ENCODE measurements at places on chromosomes 1 and 21.
A peak's percentile ranks its signal among the peaks of the same experiment; 100 is the strongest.

DNA sequence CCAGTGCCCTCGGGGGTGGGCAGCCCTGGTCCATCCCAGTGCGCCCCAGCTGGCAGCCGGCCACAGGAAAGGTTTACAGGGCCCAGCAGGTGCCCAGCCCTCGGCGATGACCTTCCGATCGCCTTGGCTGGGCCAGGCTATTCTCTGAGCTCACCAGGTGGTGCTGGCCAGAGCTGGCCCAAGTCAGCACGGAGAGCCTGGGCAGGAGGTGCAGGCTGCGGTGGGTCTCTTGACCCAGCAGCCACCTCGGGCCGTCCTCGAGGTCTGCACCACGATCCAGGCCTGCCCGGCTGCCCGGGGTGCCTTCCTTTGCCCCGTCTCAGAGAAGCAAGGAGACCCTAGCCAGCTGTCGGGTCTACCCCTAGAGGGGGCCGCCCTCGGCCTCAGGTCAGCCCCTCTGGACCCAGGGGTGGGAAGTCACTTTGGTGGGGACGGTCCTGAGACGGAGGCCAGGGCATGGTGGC lies 370 bp downstream of the PERM1 start:
- DNase-seq = no peak

DNA sequence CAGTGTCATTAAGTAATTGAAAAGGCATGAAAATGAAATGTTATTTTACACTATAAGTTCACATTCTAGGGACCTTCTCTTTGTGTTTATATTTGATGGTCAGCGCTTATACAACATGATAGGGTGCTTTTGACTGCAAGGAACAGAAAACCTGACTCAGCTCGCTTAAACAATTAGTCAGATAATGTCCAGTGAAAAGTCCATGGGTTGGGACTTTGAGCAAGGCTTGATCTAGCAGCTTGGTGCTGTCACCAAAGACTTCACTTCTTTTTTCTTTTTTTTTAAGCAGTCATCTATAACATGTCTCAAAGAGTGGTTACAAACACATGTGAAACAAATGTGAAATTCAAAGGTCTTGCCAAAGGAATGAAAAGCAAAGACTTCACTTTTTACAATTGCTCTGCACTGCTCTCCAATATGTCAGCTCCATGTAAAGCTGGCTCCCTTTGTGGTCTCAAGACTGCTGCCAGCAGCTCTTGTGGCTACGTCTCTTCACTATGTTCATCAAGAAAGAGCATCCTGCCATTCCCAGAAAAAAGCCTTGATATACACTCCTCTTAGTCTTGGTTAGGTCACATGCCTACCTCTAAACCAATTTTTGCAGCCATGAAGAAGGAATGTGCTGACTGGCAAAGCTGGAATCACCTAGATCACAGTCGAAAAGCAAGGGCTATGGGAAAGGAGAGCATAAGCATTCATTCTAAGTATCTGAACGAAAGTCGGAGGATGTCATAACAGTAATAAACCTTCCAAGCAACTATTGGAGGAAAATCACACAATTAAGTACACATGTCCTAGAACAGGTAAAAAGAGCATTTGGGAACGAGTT lies 15.2 kb downstream of the F3 start:
- DNase-seq = no peak

- no peak for DNase-seq
Measured at GRCh38 chr1:8813991-8814390, 3.4 kb downstream of the RERE start.

DNA sequence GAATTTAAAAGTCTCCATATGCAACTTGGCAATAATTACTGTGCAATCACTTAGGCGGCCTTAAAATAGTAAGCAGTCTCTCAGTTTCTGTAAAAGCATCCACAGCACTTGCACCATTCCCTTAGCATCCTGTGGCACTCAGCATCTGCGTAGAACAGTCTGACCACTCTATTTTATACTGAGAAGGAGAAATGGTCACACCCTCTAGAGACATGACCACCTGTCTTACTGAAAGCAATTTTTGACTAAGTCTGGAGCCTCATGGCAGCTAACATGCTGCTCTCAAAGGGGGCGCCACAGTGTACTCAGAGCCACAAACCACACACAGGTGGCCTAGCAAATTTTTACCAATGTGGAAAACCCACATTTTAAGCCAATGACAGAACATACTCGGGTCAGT lies 62.0 kb downstream of the KCNK1 start:
- no peak for DNase-seq

DNA sequence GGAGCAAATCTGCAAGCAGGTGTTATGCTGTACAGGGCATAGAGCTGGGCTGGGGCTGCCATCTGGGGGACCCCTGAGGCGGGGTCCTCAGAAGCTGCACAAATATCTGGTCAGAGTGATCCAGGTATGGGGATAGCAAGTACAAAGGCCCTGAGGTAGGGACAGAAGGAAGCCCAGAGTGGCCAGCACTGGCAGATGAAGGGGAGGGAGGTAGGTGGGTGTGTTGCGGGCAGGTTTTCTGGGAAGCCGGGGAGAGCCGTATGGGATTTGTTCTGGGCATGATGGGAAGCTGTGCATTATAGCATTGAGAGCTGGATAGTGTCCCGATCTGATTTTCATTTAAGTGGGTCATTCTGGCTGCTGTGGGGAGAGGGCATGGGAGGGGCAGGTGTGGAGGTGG lies 102.7 kb downstream of the ARHGEF10L start:
- DNase-seq = no peak

GRCh38 chr1:9317591-9318417 lies 25.1 kb downstream of the SPSB1 start:
- DNase-seq = no peak

- DNase-seq = no peak
Measured at GRCh38 chr1:43566382-43567044, 35.8 kb downstream of the PTPRF start.

GRCh38 chr1:209612646-209613399 lies 29.3 kb downstream of the CAMK1G start:
- no peak for DNase-seq

- DNase-seq = no peak
Measured at GRCh38 chr1:42311138-42311537, 23.9 kb downstream of the FOXJ3 start.

- no peak for DNase-seq
Measured at GRCh38 chr1:116674011-116674531, 6.5 kb upstream of the IGSF3 start.

DNA sequence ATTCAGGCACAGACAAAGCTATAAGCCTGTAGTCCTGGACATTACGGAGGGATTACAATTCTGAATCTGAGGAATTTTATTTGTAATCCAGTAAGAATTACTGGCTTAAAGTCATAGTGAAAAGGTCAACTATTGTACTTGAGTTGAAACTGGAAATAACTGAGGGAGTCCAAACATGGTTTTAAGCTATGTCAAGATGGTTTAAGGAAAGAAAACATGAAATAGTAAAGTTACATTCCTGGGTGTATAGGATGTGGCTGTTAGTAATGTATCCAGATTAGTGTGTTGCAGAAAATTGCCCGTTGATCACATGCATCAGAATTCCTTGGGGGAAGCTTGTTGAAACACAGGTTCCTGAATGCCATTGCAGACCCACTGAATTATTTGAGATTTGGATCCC lies 124.8 kb upstream of the GORAB start:
- no peak for DNase-seq

GRCh38 chr1:194846488-194846887 lies 1660.1 kb upstream of the B3GALT2 start:
- DNase-seq = no peak

- no peak for DNase-seq
Measured at GRCh38 chr1:6420454-6421042, 829 bp upstream of the HES2 start.

DNA sequence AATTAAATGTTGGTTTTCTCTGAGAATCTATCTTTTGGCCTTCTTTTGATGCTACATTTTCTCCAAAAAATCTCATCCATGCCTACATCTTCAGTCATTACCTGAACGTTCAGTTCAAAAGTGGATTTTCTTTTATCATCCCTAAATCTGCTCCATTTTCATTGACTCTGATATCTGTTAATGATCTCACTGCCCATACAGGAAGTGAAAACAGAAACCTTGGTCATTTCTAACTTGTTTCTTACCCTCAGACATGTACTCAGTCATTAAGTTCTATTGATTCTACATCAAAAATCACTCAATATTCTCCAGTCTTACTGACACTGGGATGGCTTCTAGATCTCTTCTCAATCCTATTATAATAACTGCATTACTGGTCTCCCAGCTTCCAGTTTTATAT lies 22.7 kb downstream of the PRKACB start:
- no peak for DNase-seq

GRCh38 chr1:208167261-208167869 lies 76.8 kb downstream of the PLXNA2 start:
- DNase-seq = no peak

GRCh38 chr1:185694081-185694480 lies 40.1 kb upstream of the HMCN1 start:
- peak; percentile 39 for DNase-seq

DNA sequence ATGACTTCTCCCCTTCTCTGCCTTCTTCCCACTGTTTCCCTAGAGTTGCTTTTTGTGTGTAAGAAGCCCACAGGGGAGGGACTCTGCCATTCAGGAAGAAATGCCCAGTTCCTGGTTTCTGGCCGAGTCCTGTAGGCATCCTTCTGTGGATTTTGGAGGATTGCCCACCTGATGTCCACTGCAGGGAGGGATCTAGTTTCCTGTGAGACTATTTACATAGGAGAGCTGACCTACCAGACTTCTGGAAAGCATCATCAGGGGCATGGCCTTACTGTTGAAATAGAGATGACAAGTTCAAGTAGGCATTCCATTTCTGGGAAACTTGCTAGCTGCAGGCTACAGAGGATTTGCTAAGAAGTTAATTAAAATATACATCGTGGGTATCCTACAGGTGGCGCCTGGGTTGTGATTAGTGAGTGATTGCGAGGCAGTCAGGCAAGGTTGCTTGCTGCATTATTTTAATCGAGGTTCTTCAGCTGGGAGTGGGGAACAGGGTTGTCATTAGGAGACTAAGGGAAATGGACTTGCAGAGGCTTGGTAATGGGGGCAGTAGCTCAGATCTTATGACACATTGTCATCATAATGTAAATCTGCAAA lies 148.7 kb downstream of the HHAT start:
- DNase-seq = no peak

GRCh38 chr1:48309564-48310082 lies 87.1 kb downstream of the SLC5A9 start:
- no peak for DNase-seq

- DNase-seq = peak; percentile 74
Measured at GRCh38 chr21:17903029-17903806, 84.1 kb upstream of the C21orf91 start.

DNA sequence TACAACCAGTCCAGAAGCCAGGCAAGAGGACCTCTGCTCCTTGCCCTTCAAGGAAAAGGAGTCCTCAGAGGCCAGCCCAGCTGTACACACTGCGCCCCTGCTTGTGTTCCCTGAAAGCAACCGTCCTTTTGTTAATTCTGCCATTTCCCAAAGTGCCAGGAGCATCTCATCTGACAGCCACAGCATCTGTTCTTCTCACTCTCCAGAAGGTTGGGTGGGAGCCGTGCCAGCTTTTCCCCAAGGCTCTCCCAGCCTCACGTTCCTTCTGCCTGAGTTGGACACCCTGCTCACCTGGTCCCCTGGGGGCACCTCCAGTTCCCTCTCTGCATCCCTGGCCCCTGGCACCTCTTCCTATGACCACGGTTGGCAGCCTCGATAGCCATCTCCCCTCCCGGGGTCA lies 10.5 kb upstream of the CNTN2 start:
- no peak for DNase-seq

- DNase-seq = no peak
Measured at GRCh38 chr1:247104965-247105364, 809 bp upstream of the ZNF669 start.

DNA sequence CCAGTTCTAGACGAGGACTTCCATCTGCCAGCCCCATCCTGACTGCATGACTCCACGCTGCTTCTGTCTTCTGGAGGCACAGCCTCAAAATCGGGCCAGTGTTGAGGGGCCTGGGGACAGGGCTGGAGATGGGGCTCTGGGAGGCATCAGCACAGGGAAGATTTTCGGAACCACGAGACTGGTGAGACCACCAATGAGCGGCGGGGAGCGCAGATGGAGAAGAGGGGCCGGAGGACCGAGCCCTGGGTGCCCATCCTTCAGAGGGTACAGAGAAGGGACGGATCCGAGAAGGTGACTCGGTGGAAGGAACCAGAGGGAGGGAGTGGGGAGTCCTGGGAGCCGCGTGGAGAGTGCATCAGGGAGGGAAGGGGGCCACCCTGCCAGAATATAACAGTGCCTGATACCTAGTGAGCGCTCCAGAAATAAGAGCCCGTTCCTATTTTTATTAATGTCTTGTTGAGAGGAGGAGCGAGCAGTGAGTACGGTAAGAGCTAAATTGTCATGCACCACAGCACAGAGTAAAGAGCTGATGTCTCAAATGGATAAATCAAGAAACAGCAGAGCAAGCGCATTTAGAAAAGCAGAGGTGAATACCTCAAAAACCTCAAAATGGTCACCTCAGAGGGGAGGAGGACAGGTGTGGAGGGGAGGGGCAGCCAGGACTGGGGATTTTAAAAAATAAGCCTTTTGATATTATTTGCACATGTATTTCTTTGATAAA lies 26.2 kb upstream of the KIF26B start:
- DNase-seq = no peak

DNA sequence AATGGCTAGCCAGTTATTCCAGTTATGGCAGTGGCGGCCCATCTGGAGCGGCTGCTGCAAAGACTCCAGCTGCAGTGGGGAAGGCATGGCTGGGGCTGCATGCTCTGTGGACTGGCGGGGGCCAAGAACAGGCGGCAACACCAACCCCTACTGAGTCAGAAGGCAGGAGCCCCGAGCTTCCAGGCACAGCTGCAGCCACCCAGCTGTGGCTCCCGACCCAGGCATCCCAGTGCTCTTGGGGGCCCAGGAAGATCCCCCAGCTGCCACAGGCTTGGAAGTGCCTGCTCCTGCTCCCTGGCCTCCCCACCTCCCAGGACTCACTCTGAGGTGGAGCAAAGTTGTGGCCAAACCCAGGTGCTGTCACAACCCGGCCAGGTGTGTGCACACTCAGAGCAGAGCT lies 317.0 kb upstream of the RRP15 start:
- no peak for DNase-seq

GRCh38 chr1:53406551-53407235 lies 52.5 kb upstream of the DMRTB1 start:
- no peak for DNase-seq

GRCh38 chr1:61387829-61388228 lies 305.5 kb downstream of the NFIA start:
- no peak for DNase-seq

DNA sequence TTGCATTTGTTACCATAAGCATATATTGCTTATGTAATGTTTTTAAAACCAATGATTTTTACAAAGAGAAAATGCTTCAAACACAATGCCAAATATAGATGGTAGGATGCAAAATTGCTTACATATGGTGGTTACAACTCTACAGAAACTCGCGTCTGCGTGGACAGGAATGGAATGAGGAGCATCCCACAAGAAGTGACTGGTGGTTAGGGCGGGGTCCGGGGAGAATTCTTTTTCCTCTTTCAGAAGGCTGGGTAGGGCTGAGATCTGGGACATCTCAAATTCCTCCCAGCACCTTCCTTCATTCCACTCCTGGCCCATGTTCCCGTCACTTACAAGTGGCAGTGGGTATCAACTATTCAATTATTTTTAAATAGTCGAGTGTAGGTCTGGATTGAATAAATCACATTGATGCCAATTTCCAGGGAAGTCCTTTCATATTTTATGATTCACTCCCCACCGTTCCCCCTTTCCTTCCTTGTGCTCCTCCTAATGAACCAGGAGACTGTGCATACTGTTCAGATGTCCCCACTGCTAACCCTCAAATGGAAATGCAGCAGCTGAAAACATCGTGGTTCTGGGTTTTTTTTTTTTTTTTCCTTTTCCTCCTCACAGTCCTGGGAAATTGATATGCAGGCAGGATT lies 174.5 kb upstream of the POU3F1 start:
- DNase-seq = no peak

- DNase-seq = no peak
Measured at GRCh38 chr1:96688767-96689166, 32.8 kb upstream of the PTBP2 start.

All from OCI-LY7 (cell line).